ENCODE measurements at places on chromosomes 4 and X. TPM values are rescaled to one million over a fixed set of nuclear protein-coding genes. Genes with fewer than 3 reads are reported as not detected.

ZNF718 gene
- 3.3 TPM for total RNA-seq

DNA sequence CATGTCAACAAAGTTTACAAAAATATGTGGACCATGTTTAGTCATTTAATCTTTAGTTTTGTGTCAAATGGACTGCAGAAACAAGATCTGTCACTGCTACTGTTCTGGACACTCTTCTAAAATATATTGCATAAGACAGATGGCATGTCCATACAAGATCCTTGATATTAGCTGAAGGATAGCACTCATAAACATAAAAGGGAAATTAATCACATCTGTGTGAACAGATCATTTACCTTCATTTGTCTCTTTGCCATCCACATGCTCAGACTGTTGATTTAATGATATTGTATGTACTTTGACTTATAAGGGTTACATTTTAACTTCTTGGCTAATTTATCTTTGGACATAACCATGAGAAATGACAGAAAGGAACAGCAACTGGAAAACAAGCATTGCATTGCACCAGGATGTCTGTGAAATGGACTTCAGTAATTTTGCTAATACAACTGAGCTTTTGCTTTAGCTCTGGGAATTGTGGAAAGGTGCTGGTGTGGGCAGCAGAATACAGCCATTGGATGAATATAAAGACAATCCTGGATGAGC, at the start of gene UGT2B7:
UGT2B7 (plus strand) TSS at position 364 of the 546 bp plus-strand sequence; CDS start at position 411, 47 bp downstream.
- ATAC-seq: peak; percentile 72

DNA sequence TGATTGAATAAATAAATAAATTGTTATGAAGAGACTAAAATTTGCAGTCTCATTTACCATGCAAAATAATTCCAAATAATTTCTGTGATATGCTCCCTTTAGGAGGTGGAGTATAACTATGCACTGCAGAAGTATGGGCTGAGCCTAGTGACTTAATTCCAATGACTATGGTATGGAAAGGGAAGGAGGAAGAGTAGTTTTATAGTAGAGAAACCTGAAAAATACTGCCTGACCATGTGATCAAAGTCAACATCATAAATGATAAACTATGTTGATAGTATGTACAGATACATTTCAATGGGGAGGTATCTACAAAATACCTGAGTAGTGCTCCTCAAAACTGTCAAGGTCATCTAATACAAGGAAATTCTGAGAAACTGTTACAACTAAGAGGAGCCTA, 14.6 kb downstream of the CXCL8 start:
- ATAC-seq: no peak

DNA sequence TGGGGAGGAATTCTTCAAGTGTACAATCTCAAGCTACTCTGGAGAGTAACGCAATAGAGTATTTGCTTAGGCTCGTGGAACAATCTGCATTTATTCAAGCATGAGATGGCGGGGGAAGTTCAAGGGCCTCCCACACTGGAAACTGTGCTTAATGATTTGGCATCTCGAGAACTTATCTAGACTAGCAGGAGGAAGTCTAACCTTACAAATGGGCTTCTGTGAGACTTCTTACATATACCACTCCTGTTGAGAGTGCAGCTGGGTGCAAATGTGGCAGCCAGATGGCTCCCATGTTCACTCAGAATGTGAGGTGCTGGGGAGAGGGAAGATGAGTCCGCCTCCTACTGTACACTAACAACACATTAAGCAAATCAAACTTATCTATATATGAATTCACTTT, 29.3 kb upstream of the PTPN13 start:
- ATAC-seq: no peak

ZNF157 gene
- total RNA-seq: 0.16 TPM

RIBC1 gene
- total RNA-seq: 0.36 TPM

GRCh38 chr4:48078862-48079655, 55.0 kb downstream of the TXK start:
- no peak for ATAC-seq

FSTL5 gene
- not detected for total RNA-seq

GRCh38 chr4:81468678-81469077, 3.0 kb downstream of the RASGEF1B start:
- ATAC-seq: no peak

GRK4 gene
- 2.0 TPM for total RNA-seq

DNA sequence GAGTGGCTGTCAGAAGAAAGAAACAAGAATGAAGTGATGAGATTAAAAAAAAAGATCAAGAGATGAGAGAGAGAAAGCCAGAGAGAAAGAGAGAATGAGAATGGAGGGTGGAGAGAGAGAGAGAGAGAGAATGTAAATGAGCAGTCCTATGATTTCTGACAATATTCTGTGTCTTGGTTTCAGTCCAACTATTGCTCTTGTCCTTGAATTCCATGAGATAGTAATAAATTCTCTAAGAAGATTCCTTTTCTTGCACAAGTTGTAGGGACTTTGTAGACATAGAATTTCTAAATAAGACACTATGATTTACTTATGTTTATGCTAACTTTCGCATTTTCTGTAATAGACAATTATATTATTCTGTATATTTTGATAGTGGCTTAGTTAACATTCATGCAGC, 149.6 kb upstream of the CTSO start:
- no peak for ATAC-seq

DNA sequence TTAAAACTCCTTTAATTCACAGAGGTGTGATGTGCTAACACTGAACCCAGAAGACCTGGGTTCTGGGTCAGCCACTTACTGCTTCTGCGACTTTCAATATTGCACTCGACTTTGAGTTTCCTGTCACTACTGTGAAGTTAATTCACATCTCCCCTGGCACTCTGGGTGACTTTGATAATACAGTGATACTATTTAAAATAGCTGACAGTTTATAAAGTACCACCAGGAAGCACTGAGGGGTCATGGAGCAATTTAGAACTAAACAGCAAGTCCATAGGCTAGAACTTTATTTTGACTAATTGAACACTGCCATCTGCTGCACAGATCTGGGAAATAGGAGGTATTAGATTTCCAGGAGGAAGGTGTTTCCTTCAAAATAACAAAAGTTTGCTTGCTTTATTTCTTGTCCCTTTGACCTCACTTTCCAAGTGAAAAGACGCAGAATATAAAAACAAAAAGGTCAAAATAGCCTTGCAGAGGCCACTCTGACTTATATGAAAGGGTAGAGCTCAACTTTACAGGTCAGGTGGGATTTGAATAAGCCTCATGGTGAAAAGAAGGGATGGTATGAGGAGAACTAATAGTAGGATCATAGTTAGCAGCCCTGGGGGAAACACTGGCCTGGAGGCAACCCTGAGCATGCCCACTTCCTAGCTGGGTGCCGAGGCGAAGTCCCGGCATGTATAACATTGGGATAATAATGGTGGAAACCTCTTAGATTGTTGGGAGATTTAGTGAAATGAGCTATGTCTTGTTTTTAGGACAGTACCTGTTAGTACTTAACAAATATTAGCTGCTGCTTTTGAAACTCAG, 53.4 kb downstream of the ZNF518B start:
- ATAC-seq: peak; percentile 56

DNA sequence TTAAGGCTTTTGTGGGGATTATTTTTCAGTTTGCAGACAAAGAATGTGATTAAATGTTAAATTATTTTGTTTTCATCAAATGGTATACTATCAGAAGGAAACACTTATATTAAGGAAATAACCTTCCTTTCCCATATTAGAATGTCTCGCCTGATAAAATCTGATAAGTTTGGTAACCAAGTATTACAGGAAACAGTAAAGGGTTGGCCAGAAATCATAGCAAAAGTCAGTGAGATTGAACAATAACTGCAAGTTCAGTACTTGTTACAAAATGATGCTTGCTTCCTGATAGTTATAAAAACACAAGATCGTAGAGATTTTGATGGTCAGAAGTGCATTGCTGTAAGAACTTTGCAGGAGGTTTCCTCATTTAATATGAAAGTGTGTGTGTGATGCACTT, 40.5 kb downstream of the FABP2 start:
- no peak for ATAC-seq

DNA sequence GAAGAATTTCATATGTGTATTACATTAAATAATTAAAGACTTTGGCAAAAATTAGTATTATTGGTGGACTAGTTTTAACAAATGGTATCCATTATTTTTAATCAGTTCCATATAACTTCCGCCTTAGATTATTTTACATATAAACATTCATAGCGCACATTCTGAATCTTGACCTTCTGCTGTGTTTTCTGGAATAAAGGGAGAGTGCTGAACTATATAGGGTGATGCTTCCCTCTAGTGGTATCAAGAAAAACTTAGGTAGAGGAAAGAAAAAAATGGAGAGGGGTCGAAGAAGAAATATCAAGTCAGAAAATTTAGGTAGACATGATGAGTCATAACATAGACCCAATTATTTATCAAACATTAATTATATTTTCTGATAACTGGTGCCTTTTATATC, 155.6 kb upstream of the PACRGL start:
- no peak for ATAC-seq

TLR8 gene
- 0.32 TPM for total RNA-seq

GRCh38 chr4:73740353-73740778, at the start of gene CXCL8:
CXCL8 (plus strand) TSS chr4:73740569; CDS start chr4:73740659, 90 bp downstream.
- ATAC-seq: peak; percentile 57

RAI2 gene
- 1.1 TPM for total RNA-seq

GRCh38 chrX:88828011-88828410, 81.0 kb downstream of the CPXCR1 start:
- ATAC-seq: no peak

DNA sequence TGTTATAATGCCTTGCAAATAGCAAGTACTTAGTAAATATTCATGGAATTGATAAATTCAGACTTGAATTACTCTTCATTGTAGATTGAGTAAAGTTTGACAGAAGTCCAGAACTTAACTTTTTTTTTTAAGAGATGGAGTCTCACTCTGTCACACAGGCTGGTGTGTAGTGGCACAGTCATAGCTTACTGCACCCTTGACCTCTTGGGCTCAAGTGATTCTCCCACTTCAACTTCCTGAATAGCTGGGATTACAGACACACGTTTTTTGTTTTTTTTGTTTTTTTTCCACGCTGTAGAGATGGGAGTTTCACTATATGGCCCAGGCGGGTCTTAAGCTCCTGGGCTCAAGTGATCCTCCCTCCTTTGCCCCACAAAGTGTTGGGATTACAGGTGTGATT, 32.1 kb downstream of the UBE2K start:
- peak; percentile 53 for ATAC-seq

CXCR3 gene
- total RNA-seq: not detected

DNA sequence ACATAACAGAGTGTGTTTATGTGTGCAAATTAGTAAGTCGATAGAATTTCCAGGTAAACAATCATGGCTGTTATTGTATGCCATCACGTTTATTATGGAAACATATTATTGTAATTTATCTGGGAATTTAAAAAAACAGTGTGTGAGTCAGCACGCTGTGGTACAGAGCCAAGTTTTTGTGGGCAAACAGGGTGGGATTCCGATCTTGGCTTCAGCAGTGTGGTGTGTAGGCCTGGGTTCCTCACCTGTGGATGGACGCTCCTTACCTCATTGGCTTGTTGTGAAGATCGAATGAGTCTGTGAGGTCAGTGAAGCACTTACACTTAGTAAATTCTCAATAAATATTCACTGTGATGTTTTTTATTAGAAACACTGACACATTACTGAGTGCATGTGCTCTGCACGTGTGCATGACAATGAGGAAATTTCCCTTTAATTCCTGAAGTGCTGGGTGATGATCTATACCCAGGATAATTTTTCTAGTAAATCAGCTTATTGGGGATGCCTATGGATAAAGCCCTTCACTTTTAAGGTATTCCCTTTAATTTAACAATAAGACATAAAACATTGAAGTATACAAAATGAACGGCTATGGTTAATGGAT, 36.4 kb downstream of the SLIT2 start:
- ATAC-seq: no peak

GRCh38 chr4:167616476-167616875, 382.2 kb upstream of the SPOCK3 start:
- no peak for ATAC-seq

DNA sequence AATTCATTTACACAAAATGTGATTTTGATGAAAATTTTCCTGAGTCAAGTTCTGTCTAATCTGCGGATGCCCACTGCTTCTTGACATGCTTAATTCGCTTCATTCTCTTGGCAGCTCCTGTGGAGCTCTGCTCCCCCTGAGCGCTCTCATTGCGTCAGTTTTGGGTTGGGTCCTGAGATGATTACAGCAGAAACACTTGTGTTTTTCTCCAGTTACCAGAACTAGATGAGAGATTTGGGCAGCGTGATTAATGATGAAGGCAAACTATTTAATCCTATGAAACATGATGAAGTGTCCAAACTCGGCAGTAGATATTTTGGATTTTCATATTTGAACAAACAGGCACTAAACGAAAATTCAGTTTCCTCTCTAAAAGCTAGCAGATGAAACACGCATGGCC, 4.2 kb upstream of the CXCL1 start:
- ATAC-seq: no peak

DNA sequence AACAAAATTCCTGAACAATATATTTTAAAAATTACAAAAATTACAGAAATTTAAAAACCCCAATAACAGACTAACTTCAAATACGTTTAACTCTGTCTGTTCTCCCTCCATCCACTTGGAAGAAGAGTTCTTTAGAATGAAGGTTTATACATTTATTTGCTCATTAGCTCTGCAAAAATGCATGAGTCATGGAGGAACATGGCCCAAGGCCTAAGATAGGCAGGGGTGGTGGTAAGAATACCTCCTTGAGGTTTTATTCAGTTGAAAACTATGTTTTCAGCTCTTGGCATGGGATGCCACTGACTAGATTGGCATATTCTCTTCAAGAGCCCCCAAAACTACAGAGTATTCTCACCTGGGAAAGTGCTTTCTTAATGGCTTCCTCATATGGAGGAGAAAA, 8.8 kb upstream of the LRRC66 start:
- no peak for ATAC-seq

DNA sequence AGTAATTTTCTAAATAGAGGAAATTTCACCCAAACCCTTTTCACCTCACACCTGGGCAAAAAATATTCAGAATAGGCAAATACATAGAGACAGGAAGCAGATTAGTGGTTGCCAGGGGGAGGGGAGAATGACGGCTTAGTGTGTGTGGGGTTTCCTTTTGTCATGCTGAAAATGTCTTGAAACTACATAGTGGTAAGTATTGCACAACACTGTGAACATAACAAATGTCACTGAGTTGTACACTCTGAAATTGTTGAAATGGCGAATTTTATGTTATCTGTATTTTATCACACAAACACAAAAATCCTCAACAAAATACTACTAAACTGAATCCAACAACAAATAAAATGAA, 60.7 kb upstream of the PLAC1 start:
- ATAC-seq: no peak

CXXC4 gene
- total RNA-seq: 0.12 TPM

SPATA4 gene
- total RNA-seq: not detected

AADAT gene
- 2.9 TPM for total RNA-seq

DNA sequence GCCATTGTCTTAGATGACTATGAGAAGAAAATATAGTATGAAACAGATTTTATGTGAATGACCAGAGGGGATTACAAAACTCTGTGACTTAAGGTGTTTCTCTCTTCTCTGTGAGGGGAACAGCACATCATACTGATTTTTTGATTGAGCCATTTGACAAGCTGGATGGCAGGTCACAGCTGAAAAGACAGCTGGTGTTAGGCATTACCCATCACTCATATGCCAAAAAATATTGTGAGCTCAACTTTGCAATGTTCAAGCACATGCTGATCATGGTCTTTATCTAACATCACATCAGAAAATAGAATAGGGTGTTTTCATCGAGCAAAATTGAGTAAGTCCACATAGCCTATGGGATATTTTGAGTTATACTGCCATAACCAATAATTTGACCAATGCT, 86.7 kb upstream of the TECRL start:
- ATAC-seq: no peak

- ATAC-seq: no peak
Measured at GRCh38 chrX:150868625-150869024, 29.8 kb downstream of the CD99L2 start.

- ATAC-seq: no peak
Measured at GRCh38 chrX:39648548-39649254, 449.1 kb downstream of the BCOR start.

- ATAC-seq: no peak
Measured at GRCh38 chrX:103124284-103124683, 31.3 kb upstream of the NXF3 start.

Data from esophagus mucosa (tissue), 1 donor.